HL-60 (cell line): ENCODE measurements at places on chromosomes 5 and 9.
A peak's percentile ranks its signal among the peaks of the same experiment; 100 is the strongest.

DNA sequence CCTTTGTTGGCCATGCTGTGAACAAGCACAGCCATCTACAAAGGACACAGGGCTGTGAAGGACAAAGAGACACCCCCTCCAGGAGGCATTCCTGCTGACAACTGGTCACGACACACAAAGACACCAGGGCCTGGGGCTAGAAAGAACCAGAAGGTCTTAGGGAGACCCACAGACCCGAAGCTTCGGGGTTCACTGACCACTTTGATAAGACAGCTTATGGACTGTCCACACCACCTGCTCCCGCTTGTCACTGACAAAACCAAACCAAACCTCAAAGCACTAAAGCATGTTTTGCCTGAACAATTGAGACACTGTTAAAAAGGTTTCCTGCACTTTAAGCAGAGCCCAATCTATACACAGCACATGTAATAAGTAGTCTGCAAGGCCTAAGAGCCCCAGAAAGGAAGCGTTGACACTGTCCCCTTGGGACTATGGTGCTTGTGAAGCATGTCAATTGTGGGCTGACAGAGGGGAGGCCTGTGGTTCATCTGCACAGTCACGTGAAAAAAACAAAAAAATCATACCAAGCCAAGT, 185.0 kb downstream of the GAPVD1 start:
- DNase-seq: no peak

GRCh38 chr5:68467794-68468193, 252.2 kb downstream of the PIK3R1 start:
- DNase-seq: no peak

DNA sequence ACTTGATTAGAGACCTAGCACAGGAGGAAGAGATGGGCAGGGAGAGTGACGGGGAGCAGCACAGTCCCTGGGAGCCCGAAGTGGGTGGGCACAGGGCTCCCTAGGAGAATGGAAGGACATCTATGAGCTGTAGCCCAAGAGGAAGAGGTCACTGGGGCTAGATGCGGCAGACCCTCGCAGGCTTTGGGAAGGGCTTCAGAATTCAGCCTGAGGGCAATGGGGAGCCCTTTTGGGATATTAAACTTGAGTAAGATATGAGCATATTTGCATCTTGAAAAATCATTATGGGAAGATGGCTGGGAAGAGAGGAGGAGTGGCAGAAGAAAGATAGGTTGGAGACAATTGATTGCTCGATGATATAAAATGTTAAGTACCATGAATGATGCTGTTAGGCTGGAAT, 48.9 kb upstream of the IL17B start:
- no peak for DNase-seq

GRCh38 chr9:73038613-73039012, 85.8 kb upstream of the ALDH1A1 start:
- DNase-seq: no peak

- DNase-seq: no peak
Observed at GRCh38 chr5:59152701-59153245, 569.9 kb downstream of the RAB3C start.

- DNase-seq: no peak
Observed at GRCh38 chr5:115977988-115978387, 15.7 kb downstream of the LVRN start.

DNA sequence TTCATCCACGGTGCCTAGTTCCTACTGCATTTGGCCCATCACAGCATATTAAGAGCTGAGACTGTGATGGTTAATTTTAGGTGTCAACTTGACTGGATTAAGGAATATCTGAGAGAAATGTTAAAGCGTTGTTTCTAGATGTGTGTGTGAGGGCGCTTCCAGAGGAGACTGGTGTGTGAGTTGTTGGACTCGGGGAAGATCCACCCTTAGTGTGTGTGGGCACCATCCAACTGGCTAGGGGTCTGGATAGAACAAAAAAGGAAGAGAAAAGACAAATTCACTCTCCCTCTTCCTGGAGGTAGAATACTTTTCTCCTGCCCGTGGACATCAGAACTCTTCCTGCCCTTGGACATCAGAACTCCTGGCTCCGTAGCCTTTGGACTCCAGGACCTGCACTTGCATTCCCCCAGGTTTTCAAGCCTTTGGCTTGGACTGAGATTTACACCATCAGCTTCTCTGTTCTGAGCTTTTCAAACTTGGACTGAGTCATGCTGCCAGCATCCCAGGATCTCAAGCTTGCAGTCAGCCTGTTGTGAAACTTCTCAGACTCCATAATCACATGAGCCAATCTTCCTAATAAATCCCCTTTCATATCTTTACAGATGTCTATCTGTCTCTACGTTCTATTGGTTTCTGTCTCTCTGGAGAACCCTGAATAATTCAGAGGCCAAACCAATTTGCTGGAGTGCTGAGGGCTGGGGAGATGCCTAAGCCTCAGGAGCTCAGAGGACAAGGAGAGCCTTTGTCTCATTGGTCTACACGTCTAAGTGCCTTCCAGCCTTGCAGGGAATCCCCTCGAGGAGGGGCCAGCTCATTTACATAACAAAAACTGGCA, 164.5 kb downstream of the DCP2 start:
- no peak for DNase-seq

DNA sequence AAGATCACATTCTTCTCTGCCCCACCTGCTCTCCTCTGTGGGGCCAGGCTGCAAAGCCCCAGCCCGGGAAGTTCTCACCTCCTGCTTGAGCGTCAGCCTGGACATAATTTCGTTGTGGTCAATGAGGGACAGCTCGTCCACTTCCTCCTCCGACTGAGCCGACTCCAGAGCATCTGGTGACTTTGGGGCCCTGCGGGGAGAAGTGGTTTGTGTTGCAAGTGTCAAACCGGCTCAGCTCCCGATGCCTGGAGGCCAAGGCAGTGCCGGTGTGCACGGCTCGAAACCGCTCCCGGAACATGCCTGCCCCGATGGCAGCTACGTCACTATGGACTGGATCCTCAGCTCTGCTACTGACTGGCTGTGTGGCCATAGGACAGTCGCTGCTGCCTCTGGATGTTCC, 52.8 kb downstream of the PRRT1B start:
- peak; percentile 99 for DNase-seq

- no peak for DNase-seq
Observed at GRCh38 chr9:112784020-112784785, 33.6 kb downstream of the SNX30 start.

DNA sequence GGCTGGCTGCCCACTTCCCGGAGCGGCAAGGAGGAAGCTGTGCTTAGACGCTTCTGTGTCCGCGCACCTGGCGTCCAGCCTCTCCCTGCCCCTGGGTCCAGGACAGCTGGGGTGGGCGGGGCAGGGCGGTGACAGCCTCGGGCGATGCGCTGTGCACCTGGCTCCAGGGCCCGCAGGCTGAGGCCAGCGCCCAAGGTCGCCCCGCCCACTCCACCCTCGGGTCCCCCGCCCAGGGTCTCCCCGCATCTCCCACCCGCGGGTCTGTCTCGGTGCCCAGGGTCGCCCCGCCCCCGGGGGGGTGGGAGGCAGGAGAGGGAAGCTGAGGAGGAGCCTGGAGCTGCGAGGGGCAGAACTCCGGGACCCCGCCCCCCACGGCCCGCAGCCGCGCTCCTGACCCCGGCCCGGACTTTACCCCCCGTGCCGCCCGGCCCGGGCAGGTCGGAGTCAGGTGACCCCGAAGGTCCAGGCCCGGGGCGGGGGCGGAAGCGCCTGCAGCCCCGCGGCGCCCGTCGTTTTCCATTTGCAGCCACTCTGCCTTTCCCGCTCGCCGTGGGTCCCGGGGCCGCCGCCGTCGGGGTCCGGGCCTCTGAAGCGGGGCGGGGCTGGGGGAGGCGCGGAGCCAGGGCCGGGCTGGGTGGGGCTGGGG, at the start of gene ENTPD8:
TSS of gene ENTPD8 (minus strand) at position 69 of the 646 bp plus-strand sequence. CDS start 3,072 bp downstream, outside the sequence.
- no peak for DNase-seq

GRCh38 chr5:141762790-141763368, 80.8 kb upstream of the ARAP3 start:
- no peak for DNase-seq

DNA sequence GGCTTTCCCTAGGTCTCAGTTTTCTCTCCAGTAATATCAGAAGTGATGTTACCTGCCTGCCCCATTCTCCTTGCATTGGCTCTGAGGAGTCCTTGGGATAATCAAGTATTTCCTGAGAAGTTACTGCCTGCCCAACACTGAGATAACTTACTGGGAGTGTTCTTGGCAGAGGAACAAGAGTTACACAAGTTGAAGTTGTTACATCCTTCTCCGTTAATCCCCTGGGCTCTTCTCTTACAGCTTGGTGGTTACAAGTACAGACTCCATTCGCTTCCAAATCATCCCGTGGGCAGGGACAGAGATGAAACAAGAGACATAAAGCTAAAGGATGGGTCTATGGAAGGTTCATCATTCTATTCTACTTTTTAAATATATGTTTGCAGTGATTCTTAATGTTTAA, 74.1 kb upstream of the SAP30L start:
- no peak for DNase-seq

GRCh38 chr9:102113191-102113590, 374.7 kb upstream of the GRIN3A start:
- no peak for DNase-seq
